ENCODE measurements at places on chromosomes 11 and 22.

- DNase-seq, result no peak
Observed at GRCh38 chr22:49306632-49307480, 520.8 kb downstream of the BRD1 start.

DNA sequence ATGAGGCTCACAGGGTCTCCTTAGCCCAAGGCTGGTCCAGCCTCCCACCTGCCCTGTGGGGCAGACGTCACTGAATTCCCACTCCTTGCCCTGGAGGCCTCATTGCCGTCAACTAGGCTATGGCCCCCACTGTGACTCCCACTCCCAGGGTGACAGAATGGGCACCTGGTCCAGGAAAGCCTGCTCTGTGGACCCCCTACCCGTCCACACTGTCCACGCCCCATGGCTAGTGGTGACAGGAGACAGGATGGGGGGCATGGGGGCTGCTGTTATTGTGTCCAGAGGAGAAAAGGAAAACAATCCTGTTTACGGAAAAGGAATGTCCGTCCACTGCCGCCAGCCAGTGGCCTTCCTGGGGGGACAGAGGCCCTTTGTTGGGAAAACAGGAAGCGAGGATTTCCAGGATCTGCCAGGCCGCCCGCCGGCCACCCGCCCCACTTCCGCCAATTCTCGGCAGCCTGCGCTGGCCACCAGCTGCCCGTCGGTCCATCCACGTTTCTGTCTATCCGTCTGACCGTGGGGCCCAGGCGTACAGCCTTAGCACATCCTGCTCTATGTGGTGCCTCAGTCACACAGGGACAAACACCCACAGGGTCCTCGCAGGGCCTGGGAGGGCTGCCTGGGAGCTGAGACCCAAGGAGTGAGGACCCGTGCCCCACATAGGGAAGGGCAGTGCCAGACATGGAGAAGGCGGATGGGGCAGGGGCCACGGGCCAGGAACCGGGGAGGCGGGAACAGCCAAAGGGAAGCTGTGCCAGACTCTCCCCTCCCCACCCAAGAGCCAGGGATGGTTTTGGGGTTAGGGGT lies 19.5 kb downstream of the CRELD2 start:
- no peak for DNase-seq

DNA sequence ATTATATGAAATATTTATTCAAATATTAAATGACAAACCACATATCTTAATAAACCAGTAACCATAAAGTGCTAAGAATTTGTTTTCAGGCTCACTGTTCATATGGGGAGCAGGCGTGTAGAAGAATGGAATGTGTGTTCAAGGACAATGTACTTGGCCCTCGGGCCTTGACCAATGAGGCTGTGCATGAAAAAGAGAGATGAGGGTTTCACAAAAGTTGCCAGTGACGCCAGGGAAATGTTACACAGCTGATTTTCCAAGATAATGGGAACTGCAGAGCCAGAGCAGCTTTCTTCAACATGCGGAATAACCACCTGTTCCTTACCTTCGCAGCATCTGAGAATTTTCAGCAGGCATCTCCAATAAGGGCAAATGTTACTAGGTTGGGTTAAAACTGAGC lies 4.2 kb downstream of the SF1 start:
- no peak for DNase-seq

GRCh38 chr22:40348025-40348658 lies 1.8 kb downstream of the ADSL start:
- DNase-seq, result peak; percentile 38

- peak; percentile 4 for DNase-seq
Observed at GRCh38 chr11:15692739-15693138, 578.0 kb downstream of the INSC start.

GRCh38 chr22:42367980-42368378 lies 64.2 kb downstream of the NFAM1 start:
- no peak for DNase-seq

DNA sequence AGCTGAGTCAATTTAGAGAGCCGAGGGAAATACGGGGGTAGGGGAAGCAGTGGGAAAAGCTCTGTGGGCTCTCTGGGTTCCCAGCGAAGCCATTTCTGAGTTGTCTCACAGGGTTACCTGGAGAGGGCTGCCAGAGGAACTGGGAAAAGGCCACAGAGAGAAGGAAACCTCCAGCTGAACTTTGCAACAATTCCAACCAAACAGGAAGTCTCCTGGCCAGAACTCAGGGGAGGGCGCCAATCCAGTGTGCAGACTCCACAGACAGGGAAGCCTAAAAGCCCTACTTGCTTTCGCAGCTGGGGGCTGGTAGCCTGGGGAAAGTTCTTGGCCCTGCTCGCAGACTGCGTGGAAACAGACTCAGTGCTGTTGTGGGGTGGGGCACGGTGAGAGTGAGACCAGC lies 23.1 kb upstream of the GNAZ start:
- no peak for DNase-seq

GRCh38 chr22:44828193-44828592 lies 75.8 kb downstream of the ARHGAP8 start:
- peak; percentile 5 for DNase-seq

GRCh38 chr11:131408025-131408640 lies 37.7 kb downstream of the NTM start:
- DNase-seq, result peak; percentile 10

- no peak for DNase-seq
Observed at GRCh38 chr11:50278756-50279155, 246.1 kb downstream of the OR4C45 start.

Data from RWPE1 (cell line).